ENCODE measurements at places on chromosomes 5 and 9.

- no peak for DNase-seq
Measured at GRCh38 chr9:86708918-86709835, 238.1 kb downstream of the GAS1 start.

DNA sequence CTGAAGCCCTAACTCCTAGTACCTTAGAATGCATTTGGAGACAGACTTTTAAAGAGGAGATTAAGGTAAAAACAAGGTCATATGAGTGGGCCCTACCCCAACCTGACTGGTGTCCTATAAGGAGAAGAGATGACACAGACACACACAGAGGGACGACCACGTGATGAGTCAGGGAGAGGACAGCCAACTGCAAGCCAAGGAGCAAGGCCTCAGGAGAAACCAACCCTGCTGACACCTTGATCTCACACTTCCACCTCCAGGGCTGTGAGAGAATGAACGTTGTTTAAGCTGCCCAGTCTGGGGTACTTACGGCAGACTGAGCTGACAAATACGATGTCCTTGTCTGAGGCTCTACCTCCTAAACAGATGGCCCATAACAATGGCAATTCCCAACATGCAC is 93.6 kb downstream of the ROR2 start:
- DNase-seq: no peak

GRCh38 chr9:137502008-137502911 is 43.1 kb upstream of the NSMF start:
- no peak for DNase-seq

DNA sequence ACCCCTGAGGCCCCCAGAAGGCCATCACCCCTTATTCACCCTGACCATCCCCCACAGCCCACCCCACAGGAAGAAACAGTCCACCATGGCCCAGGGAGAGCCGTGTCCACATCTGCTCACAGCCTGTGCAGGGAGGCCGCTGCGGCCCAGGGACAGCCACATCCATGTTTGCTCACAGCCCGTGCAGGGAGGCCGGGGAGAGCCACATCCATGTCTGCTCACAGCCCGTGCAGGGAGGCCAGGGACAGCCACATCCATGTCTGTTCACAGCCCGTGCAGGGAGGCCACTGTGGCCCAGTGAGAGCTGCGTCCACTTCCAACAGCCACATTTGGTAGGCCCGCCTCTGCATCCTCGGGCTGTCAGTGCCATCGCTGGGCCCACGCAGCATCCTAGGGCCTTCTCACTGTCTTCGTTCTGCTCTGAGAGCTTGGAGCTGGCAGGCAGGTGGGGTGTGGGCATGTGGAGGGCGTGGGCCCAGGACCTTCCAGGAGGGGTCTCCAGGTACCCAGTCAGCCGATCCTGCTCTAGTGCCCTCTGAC is 38.1 kb downstream of the LPCAT1 start:
- DNase-seq: no peak

GRCh38 chr5:146971401-146971800 is 92.8 kb upstream of the PPP2R2B start:
- DNase-seq: no peak

GRCh38 chr9:37927132-37927531 is 23.2 kb upstream of the SLC25A51 start:
- no peak for DNase-seq

GRCh38 chr9:27365707-27366376 is 68.9 kb upstream of the EQTN start:
- DNase-seq: no peak

GRCh38 chr9:128253991-128254346 is 21.8 kb downstream of the GOLGA2 start:
- no peak for DNase-seq

DNA sequence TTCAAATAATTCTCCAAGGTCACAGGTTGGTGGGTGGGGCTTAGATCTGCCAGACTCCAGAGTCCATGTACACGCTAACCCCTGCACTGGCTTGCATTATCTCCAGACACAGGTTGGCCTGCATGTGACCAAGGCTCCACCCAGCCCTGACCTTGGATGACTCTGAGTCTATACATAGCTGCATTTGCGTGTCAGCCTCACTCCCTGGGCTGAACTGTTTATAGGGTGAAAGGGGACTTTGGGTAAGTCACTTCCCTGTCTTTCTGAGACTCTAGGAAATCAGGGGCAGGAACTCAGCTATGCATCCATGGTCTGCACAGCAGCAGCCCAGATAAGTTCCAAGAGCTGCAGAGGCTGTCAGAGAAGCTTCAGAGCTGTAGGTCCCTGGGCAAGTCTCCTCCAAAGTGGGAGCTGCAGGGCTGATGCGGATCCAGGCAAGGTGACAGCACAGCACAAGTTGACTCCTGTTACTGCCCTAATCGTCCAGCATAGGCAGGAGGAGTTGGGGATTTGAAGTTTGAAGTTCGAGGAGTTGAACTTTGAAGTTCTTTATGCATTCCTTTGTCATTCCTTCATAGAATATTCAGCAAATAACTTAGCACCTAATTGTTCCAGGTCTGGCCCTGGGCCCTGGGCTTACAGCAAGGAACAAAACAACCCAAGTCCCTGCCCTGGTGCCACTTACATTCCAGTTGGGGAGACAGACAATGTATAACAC is 53.4 kb downstream of the SLC22A5 start:
- DNase-seq: no peak

DNA sequence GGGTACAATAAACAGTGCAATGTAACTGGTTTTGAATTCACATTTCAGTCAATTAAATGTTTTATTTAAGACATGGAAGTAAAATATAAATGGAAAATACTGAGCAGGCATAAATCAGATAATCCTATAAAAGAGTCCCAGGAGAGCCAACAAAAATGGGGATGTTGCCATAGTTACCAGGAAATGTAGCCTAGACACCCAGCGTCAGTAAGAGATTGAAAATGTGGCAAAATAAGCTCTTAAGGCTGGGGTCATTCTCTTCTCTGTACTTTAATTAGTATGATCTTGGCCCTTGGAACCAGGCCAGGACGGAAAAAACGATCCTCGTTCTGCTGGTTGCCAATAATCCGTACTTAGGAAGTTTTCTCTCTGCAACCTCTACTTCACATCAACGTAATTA is 18.9 kb upstream of the RASEF start:
- no peak for DNase-seq

DNA sequence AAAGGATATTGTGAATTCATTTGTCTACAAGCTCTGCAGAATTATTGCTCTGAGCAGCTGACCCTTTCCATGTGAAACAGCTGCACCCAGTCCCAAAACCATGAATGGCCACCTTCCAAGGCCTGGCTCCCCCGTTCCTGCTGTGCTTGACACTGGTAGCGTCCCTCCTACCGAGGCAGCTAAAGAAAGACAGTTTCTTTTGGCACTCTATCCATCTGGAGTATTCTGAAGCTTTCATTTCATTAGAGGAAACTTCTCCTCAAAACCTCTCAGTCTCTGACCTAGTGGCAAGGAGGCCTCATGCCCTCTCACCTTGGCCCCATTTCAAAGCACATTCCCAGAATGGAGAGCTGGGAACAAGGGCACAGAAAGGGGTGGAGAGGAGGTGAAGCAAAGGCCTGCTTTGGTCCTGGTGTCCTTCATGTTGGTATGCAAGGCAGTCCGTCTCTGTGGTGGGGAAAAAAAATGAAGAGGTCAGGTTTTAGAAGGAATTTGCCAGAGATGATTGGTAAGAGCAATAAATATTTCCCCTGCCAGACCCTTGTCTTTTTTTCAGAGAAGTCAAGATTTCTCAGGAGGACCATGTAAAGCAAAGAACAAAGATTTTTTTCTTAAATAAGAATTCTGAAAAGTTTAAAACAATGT is 232.0 kb downstream of the RFK start:
- no peak for DNase-seq

DNA sequence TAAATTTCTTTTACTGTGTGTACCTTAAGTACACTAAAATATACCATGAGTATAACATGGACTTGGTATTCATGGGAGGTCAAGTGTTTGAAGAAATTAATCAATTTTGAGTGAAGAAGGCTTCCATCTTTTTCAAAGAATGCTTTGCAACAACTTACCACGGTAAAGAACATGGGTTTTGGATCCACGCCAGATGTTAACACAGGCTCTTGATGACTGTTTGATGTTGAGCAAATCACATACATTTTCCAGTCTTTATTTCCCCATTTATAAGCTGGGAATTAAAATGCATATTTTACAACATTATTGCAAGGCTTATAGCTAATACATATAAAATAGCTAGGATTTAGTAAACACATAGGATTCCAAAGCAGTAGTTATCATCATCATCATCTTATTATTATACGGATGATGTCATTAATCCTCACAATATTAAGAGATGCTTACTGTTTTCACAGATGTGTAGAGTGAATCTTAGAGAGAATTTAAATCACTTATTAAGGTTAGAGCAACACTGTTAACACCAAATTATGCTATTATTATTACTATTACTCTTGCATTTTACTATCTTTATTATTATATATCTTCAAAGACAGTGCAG is 362.0 kb downstream of the PRELID2 start:
- no peak for DNase-seq

GRCh38 chr9:69326261-69326660 is 1.2 kb downstream of the ENTREP1 start:
- peak; percentile 54 for DNase-seq

DNA sequence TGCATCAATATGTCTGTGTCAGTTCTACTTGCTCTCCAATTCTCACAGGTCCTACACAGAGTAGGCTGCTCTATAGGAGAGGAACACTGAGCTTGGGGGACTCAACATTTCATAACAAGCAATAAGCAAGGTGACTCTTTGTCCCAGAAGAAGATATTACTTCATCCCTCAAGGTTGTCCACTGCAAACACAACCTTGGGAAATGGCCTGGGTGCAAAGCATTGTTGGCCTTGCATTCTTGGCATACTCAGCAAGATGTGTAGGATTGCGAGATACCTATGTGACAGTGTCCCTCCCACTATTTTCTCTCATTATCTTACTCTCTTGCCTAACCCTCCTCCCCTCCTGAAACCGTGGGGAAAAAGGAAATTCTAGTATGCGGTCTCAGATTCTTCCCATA is 169.8 kb upstream of the FREM1 start:
- DNase-seq: no peak

- DNase-seq: no peak
Measured at GRCh38 chr5:143796125-143796524, 15.8 kb upstream of the HMHB1 start.

GRCh38 chr5:101843055-101843454 is 453.0 kb downstream of the SLCO4C1 start:
- no peak for DNase-seq

GRCh38 chr5:35285435-35285834 is 55.1 kb upstream of the PRLR start:
- no peak for DNase-seq

- no peak for DNase-seq
Measured at GRCh38 chr9:20407013-20407412, 215.3 kb downstream of the MLLT3 start.

DNA sequence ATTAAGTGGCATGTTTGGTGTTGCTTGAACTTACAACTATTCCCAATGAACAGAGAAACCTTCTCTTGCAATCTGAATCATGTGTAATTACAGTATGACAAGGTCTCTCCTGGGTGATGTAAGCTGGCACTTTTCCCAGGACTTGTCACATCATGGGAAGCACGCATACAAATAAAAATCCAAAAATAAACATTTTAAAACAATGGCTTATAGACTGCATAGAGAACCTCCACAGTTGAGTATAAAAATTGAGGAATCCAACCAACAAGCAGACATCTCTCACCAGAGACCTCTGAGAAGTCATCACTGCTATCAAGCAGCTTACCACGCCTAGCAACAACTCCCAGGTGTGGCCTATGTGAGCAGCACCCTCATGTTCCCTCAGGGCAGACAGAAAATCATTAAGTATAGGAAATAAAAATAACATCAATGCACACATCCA is 3.9 kb downstream of the MLLT3 start:
- DNase-seq: no peak

- no peak for DNase-seq
Measured at GRCh38 chr5:15487228-15487627, 12.8 kb upstream of the FBXL7 start.

GRCh38 chr5:160260881-160261815 is 31.8 kb downstream of the FABP6 start:
- DNase-seq: no peak

GRCh38 chr5:4647955-4648354 is 492.2 kb upstream of the ADAMTS16 start:
- no peak for DNase-seq

DNA sequence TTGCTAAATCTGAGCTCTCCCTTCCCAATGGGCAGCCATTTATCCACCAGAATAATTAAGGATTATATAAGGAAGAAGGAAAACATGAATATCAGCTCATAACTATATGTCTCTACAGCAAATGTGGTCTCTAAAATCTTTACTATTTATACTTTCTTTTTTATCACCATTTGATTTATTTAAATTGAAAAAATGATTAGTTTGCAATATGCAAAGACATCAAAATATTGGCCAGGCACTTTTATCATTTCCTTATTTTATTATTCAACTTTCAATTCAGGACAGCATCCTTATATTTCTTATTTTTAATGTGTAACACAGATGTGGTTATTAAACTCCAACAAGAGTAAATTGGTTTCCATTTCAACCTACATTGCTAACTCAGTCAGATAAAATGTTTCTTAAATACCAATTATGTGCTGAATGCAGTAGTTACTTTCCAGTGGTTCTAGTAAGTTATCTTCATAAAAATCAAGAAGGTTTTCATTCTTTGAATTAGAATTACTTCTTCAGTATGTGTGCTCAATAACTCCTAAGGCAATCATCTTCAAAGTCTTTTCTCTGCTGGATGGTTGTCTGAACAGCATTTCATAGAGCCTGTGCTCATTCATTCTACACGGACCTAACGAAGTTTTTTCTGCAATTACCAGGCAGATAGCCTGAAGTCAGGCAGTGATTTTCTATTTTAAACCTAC is 1148.0 kb downstream of the CDH12 start:
- no peak for DNase-seq

GRCh38 chr9:34377404-34377746 is 677 bp upstream of the MYORG start:
- no peak for DNase-seq

- DNase-seq: no peak
Measured at GRCh38 chr5:56326770-56327169, 93.6 kb upstream of the ANKRD55 start.

GRCh38 chr5:40278881-40279280 is 400.8 kb upstream of the PTGER4 start:
- DNase-seq: no peak

DNA sequence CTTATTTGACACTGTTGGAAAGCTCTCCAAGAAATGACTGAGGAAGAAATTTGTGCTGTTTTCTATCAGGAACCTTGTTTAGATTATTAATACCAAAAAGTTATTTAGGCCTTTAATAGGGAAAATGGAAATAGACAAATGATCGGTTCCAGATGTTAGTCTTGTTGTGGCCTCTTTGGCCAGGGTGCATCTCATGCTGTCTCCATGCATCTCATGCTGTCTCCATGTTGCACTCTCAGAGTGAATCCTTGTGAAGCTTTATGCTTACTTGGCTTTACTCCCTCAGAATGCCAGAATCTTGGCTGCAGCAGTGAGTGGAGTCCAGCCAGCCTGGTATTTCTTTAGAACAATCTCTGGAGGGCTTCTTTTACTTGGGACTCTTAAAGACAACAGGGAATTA is 185.5 kb downstream of the ARHGAP26 start:
- DNase-seq: no peak

All from hypothalamus (tissue), 51 donors.